Suppressor macrophage treated with lipopolysaccharide for 4 hours (primary cell): ENCODE measurements at places on chromosomes 6 and 20.

DNA sequence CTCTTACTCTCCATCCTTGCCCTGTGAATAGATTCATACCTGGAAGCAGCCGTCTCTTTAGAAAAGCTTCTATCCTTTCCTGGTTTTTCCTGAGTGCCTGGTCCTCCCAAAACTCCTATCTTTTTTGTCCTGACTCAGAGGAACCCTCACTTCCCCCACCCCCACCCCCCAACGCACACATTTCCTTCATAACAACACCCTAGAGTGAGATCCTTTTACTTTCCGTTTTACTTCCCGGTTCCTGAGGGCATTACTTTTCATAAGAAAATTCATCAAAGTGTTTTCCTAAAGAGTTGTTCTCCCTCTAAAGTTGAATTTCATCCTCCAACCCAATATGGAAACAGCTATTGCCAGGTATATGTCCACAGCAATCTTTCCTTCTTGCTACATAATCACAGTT, 327.0 kb downstream of the NRN1 start:
- DNase-seq: peak; percentile 66

DNA sequence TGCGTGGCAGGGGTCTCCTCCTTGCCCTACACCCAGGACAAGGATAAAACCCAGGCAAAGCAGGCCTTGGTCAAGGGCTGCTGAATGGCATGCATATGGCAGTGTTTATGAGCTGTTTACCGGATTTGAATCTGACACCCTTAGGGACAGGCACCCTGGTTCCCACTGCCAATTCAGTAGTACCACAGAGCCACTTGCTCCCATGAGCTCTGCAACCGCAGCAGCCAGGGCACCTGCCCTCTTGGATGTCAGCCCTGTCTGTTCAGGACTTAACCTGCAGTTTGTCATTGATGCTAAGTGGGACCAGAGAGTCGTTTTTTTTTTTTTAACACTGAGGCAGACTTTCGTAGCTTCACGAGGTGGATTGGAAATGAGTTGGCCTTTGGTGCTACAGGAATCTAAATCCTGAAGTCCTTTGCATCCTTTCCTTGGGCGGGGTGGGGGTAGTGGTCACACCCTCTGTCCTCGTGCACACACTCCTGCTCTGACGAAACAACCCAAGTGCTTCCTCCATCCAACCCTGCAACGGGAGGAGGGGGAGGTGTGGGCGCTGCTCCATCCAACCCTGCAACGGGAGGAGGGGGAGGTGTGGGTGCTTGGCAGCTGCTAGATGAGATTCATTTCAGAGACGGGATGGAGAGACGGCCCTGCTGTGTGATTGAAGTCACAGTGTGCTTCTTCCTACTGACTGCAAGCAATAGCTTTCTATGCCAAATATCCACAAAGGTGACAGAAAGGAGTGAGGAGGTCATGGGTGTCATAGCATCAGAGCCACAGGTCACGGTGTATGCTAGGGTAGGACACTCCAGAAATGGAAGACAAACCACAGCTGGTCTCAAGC, 166.5 kb downstream of the SMOC2 start:
- DNase-seq: no peak

DNA sequence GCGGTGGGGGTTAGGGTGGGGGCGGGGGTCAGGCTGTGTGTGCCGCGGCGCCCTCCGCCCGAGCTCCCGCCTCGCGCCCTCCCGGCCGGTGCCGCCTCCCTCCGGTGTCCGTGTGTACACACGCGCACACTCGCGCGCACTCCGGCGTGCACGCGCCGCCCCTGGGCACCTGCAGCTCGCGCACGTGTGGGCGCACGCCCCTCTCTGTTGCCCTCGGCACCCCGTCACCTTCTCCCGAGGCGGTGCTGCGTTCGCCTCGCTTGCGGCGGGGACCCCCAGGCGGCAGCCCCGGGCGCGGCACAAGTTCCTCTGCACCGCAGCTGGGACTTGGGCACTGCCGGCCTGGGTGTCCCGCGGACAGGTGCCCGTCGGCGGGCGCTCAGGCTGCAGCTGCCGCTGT, 525 bp downstream of the MACROD2 start:
- DNase-seq: peak; percentile 1

DNA sequence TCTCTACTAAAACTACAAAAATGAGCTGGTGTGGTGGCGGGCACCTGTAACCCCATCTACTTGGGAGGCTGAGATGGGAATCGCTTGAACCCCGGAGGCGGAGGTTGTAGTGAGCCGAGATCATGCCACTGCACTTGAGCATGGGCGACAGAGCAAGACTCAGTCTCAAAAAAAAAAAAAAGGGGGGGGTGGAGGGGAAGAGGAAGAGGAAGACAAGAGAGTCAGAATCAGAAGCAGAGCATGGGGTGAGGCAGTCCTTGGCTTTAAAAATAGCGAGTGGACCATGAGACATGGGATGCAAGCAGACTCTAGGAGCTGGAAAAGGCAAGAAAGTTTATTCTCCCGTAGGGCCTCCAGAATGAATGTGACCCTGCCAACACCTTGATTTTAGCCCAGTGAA, 3.9 kb upstream of the SLC9A8 start:
- DNase-seq: peak; percentile 59

DNA sequence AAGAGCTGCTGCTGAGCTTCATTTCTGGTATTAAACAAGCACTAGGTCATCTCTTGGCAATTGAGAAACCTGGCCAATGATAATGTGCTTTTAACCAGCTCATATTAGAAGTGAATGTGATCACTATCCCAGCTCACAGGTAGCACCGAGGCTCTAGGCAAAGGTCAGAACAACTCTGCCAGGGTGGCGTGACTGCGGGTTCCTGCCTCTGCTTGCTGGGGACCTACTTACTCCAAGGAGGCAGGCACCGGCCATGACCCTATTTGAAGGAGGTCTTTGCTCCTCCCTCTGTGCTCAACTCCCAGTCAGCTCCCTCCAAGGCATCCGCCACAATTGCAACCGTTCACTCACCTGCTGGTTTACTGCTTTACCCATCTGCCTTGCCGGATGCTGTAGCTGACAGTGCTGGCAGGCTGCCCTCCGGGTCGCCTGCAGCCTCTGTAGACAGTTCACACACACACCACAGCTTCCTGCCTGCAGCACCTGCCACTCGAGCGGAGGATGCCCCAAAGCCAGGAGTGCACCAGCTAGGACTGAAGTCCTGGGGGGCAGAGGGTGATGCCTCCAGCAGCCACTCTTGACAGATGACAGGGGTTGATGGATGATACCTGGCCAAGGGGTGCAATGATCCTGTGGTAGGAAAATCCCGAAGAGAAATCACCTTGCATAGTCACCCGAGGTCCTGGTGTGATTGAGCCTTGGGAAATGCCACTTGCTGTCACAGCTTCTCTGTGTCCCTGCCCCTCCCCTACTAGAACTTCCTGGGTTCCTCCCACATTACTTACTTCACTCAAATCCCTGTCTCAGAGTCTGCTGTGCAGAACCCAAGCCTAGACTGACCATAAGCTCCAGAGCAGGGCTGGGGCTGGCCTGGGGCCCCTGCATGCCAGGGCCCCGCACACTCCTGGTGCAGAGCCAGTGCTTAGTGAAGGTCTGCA, 8.8 kb upstream of the VSX1 start:
- no peak for DNase-seq

DNA sequence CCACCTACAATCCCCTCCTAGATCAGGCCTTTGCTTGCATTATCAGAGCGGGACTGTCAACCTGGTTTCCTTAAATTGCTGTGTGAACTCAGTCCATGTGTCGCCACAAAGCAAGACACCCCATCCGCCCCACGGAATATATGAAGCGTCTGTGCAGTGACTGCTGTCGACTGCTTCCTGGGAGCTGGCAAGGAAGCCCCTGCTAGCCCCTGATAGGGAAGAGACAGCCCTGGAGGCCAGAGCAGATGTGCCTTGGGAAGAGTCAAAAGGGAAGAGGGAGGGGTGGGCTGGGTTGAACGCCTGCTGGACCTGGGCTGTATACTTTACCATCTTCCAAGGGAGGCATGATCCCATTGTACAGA, 44.1 kb upstream of the APCDD1L start:
- no peak for DNase-seq

DNA sequence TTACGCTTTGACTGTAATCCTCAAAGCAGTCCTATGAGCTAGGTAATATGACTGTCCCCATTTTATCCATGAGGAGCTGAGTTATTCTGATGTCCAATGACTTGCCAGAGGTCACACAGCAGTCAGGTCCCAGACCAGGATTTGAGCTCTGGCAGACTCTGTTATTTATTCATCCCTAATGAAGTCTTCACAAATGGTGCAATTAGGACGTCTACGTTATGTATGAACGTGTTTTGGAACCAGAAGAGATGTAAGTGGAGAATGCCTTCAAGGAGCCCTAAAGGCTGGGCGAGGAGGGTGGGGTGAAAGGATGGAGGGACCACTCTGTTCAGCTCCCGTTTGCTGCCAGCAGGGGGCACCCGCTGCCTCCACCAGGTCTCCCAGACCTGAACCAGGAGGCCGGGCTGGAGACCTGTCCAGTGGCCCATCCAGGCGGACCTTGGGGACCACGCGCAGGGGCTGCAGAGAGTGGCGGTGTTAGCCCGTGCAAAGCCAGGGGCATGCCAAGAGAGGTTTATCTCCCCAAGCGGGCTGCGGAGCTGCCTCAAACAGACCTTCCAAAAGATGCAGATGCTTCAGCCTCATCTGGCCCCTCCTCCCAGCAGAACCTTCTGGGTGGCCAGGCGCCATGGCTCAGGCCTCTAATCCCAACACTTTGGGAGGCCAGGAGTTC, 15.2 kb upstream of the ZNF335 start:
- peak; percentile 90 for DNase-seq

GRCh38 chr6:116665464-116665863, 3.1 kb downstream of the ZUP1 start:
- DNase-seq: no peak

- DNase-seq: no peak
Measured at GRCh38 chr20:63151554-63152321, 64.2 kb downstream of the YTHDF1 start.

GRCh38 chr6:169240125-169240524, 13.5 kb downstream of the THBS2 start:
- DNase-seq: no peak

GRCh38 chr6:111543913-111544435, 61.0 kb upstream of the REV3L start:
- DNase-seq: no peak

GRCh38 chr6:5379647-5380242, 118.4 kb downstream of the FARS2 start:
- peak; percentile 57 for DNase-seq

- DNase-seq: peak; percentile 3
Measured at GRCh38 chr20:58432186-58432954, 43.3 kb downstream of the VAPB start.

GRCh38 chr6:31225735-31226134, 46.2 kb downstream of the HLA-C start:
- DNase-seq: no peak

- no peak for DNase-seq
Measured at GRCh38 chr6:27553123-27553904, 80.4 kb upstream of the ZNF184 start.

DNA sequence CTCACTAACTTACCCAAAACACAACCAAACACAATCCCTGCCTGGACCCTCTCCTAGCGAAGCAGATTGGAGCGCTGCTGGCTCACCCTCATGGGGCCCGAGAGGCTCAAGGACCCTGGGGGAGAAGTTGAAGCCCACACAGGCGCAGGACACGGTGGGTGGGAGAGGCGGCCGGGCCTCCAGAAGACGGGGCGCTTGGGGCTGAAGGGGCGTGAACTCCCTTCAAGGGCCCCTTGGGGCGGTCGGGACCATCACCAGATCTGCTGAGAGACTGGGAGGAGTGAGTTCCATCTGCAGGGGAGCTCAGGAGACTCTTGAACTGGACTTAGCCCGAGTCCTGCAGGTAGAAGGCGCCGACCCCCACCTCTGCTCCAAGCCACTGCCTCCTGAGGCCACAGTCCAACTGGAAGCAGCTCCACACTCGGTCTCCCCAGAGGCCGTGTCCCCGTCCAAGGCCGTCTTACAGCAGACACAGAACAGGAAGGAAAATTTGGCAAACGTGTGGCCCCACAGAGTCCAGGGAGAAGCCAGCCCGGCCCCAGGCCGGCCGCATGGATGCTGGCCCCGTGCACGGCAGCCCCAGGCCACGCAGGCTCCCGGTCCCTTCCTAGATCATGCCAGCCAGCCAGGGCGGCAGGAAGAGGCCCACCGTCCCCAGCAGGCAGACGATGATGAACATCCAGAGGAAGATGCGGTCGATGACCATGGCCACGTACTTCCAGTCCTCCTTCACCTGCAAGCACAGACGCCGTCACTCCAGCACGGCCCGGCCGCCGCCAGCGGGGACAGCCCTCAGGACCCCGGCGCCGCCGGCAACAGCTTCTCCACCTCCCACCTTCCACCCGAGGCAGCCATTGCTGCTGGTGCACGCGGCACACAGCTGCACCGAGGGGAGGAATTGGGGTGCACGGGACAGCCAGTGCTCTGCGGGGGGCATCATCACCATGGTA, 14.7 kb downstream of the CHRNA4 start:
- DNase-seq: no peak

DNA sequence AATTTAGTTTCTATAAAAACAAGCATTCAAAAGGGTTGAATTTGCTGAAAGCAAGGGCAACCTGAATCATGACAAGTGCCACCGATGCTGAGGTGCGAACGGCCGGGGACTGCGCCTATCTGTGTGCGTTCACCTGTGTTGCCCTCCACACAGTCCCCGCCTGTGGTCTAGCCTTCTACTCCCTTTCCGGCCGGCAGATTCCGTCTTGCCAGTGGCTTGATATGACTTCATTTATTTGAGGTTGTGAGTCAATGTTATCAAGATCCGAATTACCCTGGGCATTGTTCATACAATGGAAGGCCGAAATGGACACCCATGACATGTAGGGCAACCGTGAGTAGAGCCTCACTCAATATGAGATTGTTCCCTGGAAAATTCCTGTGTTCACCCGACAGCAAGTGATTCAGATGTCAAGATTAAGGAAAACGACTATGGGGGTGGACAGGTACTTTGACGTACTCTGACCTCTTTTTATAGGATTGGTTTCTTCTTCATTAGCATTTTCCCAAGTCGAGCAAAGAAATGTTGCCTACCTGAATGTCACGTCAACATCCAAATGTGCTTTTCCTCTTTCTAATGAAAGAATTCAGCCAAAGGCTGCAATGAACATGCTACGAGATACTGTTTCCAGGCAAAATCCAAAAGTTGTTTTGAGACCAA, 41.1 kb upstream of the NEDD9 start:
- DNase-seq: no peak

DNA sequence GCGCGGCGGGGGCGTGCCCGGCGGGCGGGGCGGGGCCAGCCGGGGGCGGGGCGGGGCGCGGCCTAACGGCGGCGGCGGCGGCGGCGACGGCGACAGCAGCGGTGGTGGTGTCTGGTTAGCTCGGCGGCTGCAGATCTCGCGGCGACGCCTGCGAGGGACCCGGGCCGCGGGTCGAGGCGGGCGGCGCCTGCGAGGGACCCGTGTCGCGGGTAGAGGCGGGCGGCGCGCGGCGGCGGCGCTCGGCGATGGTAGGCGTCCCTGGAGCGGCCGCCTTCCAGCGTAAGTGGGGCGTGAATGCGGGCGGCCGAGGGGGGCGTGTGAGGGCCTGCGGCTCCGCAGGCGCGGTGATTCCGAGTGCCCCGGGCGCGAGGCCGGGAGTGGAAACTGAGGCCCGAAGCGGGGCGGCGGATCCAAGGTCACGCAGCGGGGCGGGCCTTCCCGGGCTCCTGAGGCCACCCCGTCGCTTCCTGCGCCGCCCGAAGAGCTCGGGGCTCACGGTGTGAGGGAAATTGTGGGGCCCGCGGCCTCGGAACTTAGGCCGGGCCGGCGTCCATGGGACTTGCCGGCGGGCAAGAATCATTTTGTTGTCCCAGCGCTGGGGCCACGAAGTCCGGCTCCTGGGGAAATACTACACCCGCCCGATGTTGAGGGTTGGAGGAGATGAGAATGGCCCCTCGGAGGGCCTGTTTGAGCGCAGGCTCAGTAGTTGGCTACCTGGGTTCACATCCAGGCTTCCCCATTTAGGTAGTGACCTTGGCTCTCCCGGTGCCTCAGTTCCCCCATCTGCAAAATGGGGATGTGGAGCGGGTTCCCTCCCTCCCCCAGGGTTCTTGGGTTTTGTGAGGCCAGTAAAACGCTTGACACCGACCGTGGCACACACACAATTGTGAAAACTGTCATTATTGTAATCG, at the start of gene CBFA2T2:
Gene CBFA2T2 (plus strand): TSS at position 74 of the 911 bp plus-strand sequence. CDS start 172 bp downstream, at position 246.
- DNase-seq: no peak
